ENCODE measurements at places on chromosomes 2 and 18. TPM values are rescaled to one million over a fixed set of nuclear protein-coding genes. Genes with fewer than 3 reads are reported as not detected.
A peak's percentile ranks its signal among the peaks of the same experiment; 100 is the strongest.

GRCh38 chr2:241858206-241859016 is at the start of gene PDCD1:
PDCD1 (minus strand) TSS chr2:241858894; CDS start chr2:241858838, 56 bp downstream.
- no peak for DNase-seq

GRCh38 chr2:165825041-165825440 is 31.0 kb upstream of the GALNT3 start:
- DNase-seq: no peak

DNA sequence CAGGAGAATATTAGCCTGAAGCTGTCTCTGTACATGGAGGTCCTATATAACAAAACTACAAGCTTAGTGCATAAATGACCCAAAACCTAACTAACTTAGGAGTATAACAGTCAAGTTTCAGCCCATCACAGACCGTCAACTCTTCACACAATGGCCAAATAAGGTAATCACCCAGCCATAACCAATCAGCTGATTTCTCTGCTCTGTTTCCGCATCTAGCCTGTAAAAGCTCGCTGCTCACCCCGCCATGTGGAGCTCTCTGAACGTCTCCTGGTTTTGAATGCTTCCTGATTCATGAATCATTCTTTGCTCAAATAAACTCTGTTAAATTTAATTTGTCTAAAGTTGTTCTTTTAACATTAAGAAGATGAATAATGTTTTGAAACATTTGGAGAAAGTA is 593.6 kb downstream of the TMX3 start:
- DNase-seq: no peak

DNA sequence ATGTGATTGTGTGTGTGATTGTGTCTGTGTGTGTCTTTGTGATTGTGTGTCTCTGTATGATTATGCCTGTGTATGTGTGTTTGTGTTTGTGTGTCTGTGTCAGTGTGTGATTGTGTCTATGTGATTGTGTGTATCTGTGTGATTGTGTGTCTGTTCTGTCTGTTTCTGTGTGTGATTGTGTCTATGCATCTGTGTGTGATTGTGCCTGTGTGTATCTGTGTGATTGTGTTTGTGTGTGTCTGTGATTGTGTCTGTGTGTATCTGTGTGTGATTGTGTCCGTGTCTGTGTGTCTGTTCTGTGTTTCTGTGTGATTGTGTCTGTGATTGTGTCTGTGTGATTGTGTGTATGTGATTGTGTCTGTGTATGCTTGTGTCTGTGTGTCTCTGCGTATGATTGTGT is 12.1 kb upstream of the KLHL30 start:
- DNase-seq: no peak

GRCh38 chr18:35030277-35030989 is 10.8 kb upstream of the MAPRE2 start:
- DNase-seq: no peak

DNA sequence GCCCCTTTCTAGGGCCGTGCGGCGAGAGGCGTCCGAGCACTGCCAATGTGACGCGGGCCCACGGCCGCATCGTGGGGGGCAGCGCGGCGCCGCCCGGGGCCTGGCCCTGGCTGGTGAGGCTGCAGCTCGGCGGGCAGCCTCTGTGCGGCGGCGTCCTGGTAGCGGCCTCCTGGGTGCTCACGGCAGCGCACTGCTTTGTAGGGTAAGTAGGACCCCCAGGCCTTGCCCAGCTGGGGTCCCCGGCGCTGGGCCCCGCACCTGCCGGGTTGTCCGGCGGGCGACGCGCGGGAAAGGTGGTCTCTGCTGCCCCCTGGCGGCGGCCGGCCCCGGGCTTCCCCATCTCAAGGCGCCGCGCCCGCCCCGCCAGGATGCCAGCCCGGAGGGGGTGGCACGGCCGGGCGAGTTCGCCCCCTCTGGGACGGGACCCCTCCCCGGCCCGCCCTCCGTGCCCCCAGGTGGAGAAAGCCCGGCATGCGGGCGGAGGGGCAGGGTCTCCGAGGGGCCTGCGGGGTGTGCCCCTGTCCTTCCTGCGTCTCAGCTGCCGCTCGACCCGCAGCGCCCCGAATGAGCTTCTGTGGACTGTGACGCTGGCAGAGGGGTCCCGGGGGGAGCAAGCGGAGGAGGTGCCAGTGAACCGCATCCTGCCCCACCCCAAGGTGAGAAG is 1.9 kb downstream of the PRSS56 start:
- DNase-seq: peak; percentile 15

DNA sequence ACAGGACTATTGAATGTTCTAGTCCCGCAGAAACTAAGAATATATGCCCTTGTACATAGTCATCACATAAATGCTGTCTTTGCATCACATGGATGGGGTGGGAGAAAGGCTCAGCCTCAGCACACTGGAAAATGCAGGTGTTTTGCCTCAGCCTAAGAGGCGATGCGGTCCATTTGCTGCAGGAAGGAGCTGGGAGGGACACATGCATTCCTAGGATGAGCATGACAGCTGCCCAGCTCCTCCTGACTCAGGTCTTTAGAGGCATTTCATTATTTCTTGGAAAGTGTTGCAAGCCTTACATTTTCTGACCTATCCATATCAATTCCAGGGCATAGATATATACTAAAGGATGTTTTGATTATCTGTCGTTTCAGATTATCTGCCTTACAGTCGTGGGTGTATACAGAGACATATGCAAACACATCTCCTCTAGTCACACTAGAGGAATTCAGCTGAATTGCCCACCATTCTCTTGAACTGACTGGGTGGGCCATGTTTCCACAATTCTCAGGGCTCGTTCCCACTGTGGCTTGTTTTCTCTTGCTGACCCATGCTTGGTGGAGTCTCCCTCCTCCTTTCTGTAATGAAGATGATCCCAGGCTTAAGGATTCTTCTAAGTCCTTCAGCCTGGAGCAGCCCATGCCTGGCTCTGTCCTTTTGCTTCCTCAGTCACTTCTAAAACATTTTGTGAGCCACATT is 156.9 kb downstream of the SETBP1 start:
- DNase-seq: no peak

DNA sequence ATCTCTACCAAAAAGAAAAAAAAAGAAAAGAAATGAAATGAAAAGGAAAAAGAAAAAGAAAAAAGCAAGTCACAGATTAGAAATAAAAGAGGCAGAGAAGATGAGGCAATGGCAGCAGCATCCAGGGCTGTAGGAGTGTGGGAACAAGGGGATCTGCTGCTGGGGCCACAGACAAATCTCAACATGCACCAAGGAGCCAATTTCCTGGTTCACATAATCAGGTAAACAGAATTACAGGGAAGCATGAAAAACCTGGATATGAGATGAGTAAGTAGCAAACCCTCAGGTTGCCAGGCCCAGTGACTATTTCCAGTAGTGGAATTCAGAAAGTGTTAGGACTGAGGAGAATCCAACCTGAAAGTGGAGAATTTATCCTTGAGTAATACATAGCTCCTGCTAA is 77.4 kb upstream of the ARHGAP28 start:
- DNase-seq: no peak

DNA sequence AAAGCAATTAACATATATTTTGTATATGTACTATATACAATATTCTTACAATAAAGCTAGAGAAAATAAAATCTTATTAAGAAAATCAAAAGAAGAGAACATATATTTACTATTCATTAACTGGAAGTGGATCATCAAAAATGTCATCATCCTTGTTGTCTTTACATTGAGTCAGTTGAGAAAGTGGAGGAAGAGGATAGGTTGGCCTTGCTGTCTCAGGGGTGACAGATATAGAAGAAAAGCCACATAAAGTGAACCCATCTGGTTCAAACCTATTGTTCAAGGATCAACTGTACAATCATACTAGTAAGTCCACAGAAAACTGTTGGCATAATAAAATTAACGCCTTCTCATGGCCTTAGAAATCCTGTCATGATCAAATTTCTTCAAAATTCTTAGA is 26.6 kb downstream of the SESTD1 start:
- DNase-seq: no peak

GRCh38 chr2:216880509-216881184 is 20.8 kb upstream of the TNP1 start:
- no peak for DNase-seq

DNA sequence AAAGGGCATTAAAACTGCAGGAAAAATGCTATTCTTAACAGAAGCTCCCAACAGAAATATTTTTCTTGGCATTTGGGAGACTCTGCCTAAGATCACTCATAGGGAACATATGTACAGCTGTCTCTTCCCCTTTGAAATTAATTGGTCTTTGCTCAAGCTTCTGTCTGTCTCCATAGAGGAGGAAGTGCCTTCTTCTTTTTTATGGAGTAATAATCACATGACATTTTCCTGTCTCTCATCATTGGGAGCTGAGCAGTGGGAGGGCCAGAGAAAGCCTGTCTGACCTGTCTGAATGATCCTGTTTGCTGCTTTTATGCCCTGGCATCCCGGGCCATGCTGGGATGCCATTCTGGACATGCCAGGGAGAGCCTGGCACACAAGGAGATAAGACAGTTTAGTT is 145.6 kb downstream of the AQP4 start:
- no peak for DNase-seq

DNA sequence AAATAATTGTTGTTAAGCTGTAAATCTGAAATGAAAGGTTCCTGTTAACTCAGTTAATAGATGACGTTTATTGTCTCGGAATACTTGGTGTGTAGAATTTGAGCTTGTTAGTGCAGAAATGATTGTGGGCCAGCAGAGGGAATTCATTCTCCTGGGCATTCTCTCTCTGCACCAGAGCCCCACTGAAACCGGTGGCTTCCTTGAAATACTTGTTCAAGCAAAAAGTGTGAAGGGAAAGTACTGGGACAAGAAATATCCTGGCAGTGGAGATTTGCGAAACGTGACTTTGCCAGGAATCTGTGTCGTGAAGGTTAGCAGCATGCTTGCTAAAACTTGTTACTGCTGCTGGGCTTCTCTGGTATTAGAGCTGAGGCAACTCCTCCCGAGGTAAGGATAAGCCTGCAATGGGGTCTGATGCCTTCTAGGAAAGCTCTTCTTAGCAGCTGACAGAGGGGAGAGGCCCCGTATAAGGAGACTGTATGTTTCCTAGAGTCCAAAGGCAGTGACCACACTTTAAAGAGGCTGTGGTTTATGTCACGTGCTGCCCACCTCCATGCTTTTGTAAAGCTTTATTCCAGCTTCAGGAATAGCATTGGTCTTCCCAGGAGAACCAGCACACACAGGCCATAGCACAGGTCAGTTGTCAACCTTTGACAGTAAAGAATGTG is 2.0 kb downstream of the ITGA6 start:
- DNase-seq: no peak

GRCh38 chr2:70716131-70716743 is 51.8 kb downstream of the ADD2 start:
- DNase-seq: no peak

GRCh38 chr2:227608561-227609338 is 5.9 kb downstream of the SCYGR3 start:
- no peak for DNase-seq

DNA sequence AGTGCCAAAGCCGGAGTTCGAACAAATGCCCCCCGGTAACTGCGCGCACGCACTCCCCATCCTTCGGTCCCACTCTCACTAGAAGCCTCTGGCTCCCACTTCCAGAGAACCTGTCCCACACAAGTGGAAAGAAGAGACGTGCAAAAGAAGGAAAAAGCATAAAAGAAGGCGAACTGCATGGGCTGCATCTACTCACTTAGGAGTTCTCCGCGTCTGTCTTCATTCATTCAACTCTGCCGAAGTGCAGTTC is 312 bp downstream of the NR4A2 start:
- DNase-seq: no peak

GRCh38 chr2:81835321-81836000 is 1530.9 kb upstream of the LRRTM1 start:
- no peak for DNase-seq

- DNase-seq: no peak
Observed at GRCh38 chr2:238635647-238636051, 208.9 kb downstream of the ASB1 start.

GRCh38 chr18:9066817-9067306 is 35.6 kb upstream of the NDUFV2 start:
- DNase-seq: no peak

DNA sequence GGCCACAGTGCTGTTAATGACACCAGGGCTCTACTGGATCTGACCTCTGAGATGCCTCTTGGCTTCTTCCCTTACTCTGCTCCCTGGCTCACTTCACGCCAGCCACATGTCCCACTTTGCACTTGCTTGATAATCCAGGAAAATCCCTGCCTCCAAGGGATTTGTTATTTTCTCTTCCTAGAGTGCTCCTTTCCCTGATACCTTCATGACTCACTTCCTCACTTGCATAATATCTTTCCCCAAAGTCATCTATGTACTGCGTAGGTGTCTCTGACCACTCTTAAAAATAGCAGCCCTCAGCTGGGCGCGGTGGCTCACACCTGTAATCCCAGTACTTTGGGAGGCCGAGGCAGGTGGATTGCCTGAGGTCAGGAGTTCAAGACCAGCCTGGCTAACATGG is 572.3 kb downstream of the PLCL1 start:
- no peak for DNase-seq

GRCh38 chr18:22723221-22723620 is 209.9 kb upstream of the RBBP8 start:
- DNase-seq: no peak

GRCh38 chr2:18820966-18821365 is 231.6 kb upstream of the NT5C1B start:
- DNase-seq: no peak

DNA sequence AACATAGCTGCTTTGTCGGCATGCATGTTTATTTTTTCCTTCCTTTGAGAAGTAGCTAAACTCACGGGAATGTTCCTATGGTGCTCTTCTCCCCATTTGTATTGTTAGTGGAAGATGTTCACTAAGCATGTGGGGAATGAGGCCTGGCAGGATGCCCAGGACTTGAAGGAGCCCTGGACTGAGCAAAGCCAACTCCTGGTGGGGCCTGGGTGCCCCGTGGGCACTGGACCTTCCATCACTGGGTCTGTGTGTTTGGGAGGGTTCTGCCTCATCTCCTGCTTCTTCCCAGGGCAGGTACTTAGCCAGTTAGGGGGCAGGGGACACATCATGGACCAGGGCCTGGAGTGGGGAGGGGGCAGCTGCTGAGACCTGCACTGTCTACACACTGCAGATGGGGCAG is 49.3 kb downstream of the ACAA2 start:
- no peak for DNase-seq

- no peak for DNase-seq
Observed at GRCh38 chr2:62354771-62355561, 151.0 kb downstream of the TMEM17 start.

The PARD3B gene
- total RNA-seq: 3.8 TPM

The XDH gene
- total RNA-seq: 0.68 TPM

The HMSD gene
- total RNA-seq: not detected

The XIRP2 gene
- total RNA-seq: not detected

The MPHOSPH10 gene
- total RNA-seq: 10.6 TPM

The COMMD1 gene
- total RNA-seq: 46.9 TPM

The GAREM1 gene
- total RNA-seq: 2.0 TPM

The LHCGR gene
- not detected for total RNA-seq

The LRRC30 gene
- not detected for total RNA-seq

The SLC35G4 gene
- not detected for total RNA-seq

The TRIM43 gene
- total RNA-seq: not detected

The RUFY4 gene
- total RNA-seq: not detected

The CNGA3 gene
- not detected for total RNA-seq

The COL3A1 gene
- 3.6 TPM for total RNA-seq

The APOB gene
- total RNA-seq: not detected

The PRSS56 gene
- total RNA-seq: not detected

The ARL5A gene
- total RNA-seq: 35.9 TPM

The CYP27A1 gene
- not detected for total RNA-seq

The IL36RN gene
- total RNA-seq: not detected

The DYNAP gene
- not detected for total RNA-seq

Data from Caki2 (cell line).